ENCODE measurements at places on chromosomes 6 and 20. TPM values are rescaled to one million over a fixed set of nuclear protein-coding genes. Genes with fewer than 3 reads are reported as not detected.

Gene MEI4
- 2.1 TPM for polyA plus RNA-seq

Gene DEFB128
- polyA plus RNA-seq, result not detected

Gene SMAP1
- 31.3 TPM for polyA plus RNA-seq

Gene TCF19
- 23.4 TPM for polyA plus RNA-seq

Gene MOCS1
- polyA plus RNA-seq, result 11.0 TPM

Gene RIPOR2
- 8.8 TPM for polyA plus RNA-seq

Gene SLC26A8
- polyA plus RNA-seq, result 0.47 TPM

Gene LHFPL5
- polyA plus RNA-seq, result not detected

DNA sequence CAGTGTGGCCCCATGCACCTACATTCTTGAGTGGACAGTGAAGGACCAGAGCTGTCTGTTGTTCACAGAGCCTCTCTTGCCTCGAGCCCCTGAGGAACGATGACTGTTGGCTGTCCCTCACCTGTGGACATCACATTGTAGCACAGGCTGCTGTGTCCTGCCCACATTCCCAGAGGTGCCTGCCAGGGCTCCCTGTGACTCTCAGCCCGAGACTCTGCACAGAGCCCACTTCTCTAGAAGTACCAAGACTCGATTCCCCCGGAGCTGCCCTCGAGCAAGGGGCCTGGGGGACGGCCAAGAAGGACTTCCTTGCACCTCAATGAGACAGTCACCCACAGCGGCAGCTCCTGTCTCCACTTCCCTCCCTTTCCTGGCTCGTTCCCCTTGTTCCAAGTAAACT, 28.6 kb upstream of the DLGAP4 start:
- no peak for DNase-seq

DNA sequence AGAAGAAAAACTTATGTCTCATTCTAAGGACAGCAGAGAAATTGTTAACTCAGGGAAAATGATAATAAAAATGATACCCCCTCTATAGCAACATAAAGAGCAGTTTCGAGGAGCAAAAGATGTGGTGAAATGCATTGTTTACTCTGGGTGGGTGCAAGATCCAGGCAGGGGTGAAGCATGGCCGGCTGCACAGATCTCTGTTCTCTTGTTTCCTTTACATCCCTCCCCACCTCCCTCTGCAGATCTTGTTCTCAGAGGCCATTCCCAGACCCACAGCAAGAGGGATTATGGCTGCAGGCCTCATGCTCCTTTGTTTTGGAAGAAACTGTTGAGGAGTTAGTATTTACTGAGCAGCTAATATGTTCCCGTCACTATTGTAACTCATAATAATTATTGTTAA, 1.8 kb downstream of the BTN3A1 start:
- no peak for DNase-seq

- DNase-seq, result peak; percentile 55
These were observed 39.9 kb downstream of the YTHDF1 start for GRCh38 chr20:63176034-63176426.

GRCh38 chr20:57996936-57997890, 231.2 kb downstream of the ANKRD60 start:
- DNase-seq, result no peak

DNA sequence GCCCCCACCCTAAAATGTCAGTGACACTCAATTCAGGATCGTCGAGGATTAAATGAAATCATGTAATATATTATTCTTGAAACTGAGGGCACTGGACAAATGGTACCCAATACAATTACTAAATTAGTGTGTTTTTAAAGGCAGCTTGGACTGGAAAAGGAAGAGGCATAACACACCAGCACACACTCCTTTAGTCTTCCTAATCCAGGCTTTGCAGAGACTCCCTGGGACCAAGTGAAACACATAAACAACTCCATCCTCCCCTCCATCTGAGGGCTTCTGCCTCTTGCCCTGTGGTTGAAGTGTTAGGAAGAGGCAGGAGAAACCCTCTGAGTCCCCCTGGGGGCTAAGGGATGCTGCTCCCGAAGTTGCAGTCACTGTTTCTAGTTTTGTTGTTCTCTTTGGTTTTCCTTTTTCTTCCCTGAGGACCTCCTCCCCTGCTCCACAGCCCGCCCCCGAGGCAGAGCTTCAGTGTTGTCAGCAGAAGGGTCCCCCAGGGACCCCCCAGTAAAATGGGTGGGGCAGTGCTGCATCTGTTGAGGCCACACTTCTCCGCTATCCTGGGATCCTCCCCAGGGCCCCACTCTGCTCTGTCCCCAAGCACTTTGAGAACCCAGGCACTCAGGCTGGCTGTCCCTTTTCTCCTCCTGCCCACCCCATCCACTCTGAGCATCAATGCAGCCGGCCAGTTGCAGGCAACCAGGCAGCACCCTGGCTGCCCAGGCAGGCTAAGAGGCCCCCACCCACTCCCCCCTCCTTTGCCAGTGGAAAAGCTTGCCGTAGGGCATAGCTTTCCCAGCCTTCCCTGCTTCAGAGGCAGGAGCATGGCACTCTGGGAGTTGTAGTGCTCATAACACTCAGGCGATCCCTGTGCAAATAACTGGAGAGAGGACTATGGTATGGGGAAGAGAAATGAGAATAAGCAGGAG, 5.9 kb downstream of the TMEM63B start:
- no peak for DNase-seq

DNA sequence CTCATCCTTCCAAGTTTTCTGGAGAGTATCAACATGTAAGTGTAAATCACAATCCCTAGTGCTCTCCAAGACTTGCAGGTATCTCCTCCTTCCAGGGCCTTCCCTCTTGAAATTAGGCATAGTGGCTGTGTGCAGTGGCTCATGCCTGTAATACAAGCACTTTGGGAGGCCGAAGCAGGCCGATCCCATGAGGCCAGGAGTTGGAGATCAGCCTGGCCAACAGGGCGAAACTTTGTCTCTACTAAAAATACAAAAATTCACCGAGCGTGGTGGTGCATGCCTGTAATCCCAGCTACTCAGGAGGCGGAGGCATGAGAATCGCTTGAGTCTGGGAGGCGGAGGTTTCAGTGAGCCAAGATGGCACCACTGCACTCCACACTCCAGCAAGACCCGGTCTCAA, 9.4 kb upstream of the ANGPT4 start:
- no peak for DNase-seq

GRCh38 chr6:8047541-8048292, 16.5 kb downstream of the BLOC1S5 start:
- DNase-seq, result no peak

DNA sequence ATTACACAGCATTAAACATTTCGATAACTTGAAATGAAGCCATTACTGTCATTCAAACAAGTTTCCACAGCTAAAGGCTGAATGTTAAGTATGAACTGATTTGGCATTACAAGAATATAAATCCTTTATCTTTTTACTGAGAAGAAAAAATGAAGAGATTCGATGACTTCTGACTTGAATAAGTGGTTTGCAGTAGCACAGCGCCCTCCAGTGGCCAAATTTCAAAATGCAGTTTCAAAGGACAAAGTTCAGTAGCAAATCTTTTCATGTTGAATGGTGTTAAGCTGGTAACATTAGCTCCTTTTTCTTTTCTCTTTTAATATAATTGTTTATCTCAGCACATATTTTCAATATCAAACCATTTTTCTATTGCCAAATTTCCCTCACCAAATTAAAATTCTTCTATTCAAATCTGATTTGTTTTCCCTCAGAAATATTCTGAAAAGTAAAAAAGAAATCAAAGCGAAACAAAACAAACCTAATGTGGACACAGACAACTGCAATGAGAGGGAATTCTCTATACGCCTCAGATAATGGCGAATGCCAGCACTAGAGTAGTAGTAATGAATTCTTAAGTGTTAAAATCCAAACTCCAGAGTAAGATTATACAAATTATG, 145.7 kb downstream of the BTBD9 start:
- peak; percentile 79 for DNase-seq

- no peak for DNase-seq
These were observed 158.8 kb downstream of the DST start for GRCh38 chr6:56483929-56484328.

DNA sequence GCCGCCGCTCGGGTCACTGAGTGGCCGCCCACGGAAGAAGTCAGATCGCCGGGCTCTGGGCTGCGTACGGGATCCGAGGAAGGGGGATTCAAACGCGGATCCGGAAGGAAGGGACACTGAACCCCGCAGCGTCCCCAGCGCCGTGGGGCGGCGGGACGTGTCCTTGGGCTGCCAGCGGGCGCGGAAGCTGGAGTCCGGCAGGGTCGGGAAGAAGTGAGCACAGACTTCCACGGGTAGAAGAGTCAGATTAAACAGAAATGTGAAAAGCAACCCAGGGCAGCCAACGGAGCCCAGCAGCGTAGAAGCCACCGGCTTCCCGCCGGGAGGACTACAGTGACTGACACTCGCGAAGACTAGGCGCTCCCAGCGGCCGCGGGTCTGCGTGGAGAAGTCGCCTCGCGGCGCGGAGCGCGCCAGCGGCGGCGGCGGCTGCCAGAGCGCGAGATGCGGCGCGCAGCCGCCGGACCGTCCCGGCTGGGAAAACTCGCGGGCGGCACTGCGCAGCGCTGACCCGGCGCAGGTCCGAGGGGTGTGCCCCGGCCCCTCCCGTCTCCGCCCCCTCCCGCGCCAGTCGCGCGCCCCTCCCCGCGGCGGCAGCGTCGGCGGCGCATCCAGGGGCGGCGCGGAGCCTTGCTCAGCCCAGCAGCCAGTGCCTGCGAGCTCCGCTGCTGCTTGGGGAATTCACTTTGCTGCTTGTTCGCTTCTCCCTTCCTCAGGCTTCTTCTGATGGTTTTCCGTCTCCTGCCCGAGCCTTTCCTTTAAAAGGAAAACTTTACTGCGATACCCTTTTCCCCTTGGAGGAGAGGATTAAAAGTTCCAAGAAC, at the start of gene SAMD5:
Gene SAMD5, plus strand, starts transcription at position 649 of the 824 bp plus-strand sequence. CDS start 239 bp downstream, outside the sequence.
- peak; percentile 49 for DNase-seq

GRCh38 chr6:116963972-116964371, 86.9 kb downstream of the RFX6 start:
- no peak for DNase-seq

DNA sequence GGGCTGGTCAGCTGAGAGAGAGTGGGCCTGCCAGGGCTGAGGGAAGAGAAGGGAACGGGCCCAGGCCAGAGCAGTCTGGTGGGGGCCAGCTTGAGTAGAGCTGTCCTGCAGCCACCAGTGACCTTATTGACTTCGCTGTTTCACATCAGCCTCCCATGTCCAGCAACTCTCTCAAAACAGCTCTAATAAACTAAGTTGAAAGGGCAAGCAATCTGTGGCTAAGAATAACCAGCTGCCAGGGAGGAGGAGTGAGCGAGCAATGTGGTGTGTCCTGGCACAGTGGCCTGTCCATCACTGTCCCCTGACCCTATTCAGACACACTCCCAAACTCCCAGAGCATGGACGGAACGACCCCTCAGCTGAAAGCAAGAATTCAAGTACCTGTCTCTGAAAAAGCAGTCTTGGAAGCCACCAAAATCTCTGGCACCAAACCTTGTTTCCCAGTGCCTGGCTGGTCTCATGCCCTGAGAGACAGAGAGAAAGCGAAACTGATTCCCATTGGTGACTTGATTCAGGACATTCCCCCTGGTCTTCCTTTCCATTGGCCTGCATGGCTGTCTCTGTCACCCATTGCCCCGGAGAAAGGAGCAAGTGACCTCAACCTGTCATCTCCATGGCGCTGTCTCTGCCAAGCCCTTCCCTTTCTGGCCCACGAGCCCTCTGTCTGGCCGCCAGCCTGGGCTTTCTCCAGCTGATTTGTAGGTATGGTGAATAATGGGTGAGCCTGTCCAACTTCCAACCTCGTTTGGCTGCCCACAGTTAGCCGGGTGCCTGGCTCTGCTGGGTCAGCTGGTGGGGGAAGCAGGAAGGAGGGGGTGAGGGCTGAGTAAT, at the start of gene DDO:
Gene DDO, minus strand, starts transcription at position 490 of the 831 bp plus-strand sequence. CDS start 2,113 bp downstream, outside the sequence.
- DNase-seq, result no peak

GRCh38 chr6:37868447-37868825, 48.9 kb downstream of the ZFAND3 start:
- DNase-seq, result no peak

DNA sequence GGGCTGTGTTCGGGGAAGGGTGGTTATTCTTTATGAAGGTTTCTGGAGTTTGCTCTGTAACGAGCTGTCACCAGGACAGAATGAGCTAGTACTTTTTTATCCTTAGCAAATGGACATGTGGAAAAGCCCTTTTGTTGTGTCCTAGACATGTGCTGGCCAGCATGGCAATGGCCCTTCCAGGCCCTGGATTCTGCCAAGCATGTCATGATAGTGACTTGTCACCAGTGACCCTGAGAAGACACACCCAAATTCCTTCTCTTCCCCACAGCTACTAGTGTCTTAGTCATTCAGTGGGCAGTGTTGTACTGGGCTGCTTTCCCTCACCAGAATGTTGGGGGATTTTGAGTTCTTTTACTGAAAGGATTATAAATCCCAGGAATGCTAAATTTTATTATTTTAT, 74.0 kb upstream of the XRN2 start:
- no peak for DNase-seq

DNA sequence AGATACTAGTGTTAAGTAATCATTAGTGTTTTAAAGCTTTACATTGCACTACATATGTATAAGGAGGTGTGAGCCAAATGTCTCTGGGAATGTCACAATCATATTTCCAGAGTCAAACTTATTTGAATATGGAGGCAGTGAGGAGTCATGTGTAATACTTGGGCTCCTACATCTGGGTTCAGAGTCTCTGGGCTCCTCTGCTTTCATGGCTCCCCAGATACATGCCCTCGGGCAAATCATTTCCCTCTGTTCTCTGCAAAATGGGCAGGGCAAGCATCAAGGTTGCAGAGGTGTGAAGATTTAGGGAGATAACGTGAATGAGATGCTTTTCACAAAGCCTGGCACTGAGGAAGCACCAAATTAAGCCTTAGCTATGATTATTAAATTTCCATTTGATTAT, 138.3 kb upstream of the SGK1 start:
- DNase-seq, result no peak

GRCh38 chr20:997486-997885, 4.6 kb downstream of the RSPO4 start:
- no peak for DNase-seq

DNA sequence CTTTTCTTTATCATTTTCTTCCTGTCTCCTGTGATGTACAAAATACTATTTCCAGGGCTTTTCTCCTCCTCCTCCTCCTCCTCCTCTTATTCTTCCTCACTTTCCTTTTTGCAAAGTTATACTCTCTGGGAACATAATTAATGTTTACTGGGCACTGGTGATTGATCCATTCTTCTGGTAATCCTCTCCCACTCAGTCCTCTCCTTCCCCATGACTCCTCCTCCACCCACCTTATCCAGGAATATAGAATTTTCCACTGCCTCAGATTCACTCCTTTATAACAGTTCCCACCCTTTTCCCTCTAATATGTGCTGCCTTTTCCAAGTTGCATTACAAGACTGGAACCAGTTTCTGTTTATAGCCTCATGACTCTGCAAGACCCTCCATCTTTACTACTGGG, 62.5 kb upstream of the IYD start:
- no peak for DNase-seq

GRCh38 chr20:42790111-42790510, 399.6 kb downstream of the PTPRT start:
- DNase-seq, result no peak

GRCh38 chr6:110999634-111000270, 17.9 kb downstream of the RPF2 start:
- DNase-seq, result peak; percentile 30

- no peak for DNase-seq
These were observed 562.3 kb downstream of the DHX35 start for GRCh38 chr20:39524371-39524911.

All from left kidney (tissue), 8 donors.